Activated T-helper 1 cell treated with anti-CD3 and anti-CD28 coated beads, Interleukin-12 subunit alpha, Interleukin-12 subunit beta, Interleukin-2, Interleukin-4 antibody, amounts not matched to agents 30 ng/mL and 10 ng/mL and 1 ng/mL, durations not matched to agents 14 hours and 24 hours and 36 hours (primary cell): ENCODE measurements at places on chromosomes 7 and 10. TPM values are rescaled to one million over a fixed set of nuclear protein-coding genes. Genes with fewer than 3 reads are reported as not detected.

DNA sequence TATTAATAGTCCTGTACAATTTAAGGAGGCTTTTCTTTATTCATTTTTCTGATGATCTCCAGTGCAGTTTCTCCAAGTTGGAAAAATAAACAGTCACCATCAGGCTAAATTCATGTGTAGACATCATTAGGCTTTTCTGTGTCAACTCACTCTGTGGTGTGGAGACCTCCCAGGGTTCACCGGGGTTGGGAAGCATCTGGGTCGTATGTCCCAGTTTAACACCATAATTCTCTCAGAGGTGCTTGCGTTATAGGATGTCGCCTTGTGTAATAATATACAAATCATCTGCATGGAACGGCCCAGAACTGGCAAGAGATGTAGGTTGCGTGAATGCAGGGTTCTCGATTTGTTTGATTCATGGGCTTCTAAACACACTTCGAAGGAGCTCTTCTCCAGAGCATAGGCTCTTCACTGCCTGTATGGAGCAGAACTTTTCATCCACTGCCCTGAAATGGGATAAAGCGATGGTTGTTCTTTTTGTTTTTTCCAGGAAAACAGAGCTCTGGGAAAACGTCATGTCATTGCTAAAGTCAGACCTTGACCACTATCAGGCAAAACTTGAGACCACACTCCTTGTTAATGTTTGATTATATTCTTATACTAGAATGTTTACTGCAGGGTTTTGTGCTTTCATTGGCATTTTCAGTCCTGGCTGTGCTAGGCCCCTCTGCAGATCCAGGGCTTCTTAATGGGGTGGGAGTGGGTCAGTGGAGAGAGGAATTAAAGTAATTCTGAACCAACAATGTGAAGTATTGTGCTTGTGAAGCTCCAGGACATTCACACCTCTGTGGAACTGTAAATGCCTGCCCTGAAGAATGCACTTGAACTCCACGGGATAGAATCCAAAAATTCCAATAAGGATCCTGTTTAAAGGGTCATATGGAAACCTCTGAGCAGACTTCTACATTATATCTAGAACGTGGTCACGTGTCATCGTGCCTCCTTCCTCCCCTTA, 172.8 kb downstream of the TRIL start:
- DNase-seq: no peak

DNA sequence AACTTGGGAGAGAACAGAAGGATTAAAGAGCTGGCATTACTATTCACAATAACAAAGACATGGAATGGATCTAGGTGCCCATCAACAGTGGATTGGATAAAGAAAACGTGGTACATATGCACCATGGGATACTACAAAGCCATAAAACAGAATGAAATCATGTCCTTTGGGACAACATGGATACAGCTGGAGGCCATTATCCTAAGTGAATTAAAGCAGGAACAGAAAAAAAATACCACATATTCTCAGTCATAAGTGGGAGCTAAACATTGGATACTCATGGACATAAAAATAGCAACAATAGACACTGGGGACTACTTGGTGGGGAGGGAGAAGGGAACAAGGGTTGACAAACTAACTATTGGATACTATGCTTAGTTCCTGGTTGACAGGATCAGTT, 133.2 kb upstream of the ITGB1 start:
- DNase-seq: no peak

- no peak for DNase-seq
Measured at GRCh38 chr10:15163253-15163828, 5.2 kb downstream of the NMT2 start.

DNA sequence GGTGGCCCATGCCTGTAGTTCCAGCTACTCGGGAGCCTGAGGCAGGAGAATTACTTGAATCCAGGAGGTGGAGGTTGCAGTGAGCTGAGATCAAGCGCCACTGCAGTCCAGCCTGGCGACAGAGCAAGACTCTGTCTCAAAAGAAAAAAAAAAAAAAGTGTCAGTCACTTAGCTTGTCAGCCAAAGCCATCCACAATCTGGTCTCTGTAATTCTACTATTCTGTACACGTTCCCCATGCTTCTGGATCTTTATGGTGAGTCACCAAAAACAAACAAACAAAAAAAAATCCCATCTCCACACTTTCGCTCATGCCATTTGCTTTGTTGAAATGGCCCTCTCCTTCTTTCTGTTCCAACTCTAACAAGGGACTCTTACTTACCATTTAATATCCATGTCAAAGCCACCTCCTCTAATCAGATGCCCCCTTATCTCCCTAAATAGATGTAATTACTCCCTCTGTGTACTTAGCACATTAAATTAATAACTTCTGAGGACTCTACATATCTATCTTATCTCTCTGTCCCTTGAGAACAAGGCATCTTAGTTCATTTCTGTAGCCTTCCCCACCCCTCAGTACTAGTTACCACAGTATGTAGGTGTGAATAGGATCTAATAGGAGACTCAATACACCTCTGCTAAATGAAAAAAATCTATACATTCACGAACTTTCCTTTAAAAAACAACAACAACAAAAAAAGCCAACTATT, 128.4 kb downstream of the ELMO1 start:
- no peak for DNase-seq

DNA sequence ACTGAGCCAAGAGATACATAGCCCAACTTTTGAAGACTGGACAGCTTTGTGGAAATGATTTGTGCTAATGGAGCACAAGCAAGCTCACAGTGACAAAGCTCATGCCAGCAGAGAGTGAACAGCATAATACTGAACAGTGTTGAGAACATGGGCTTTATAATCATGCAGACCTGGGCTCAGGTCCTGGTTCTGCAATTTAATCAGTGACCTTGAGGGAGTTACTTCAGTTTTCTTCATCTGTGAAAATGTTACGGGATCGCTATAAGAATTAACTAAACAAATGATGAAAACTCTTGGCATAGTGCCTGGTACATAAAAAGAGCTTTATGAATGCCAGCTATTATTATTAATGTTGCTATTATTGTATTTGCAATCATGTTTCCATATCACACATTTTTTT, 690.5 kb upstream of the LRRN3 start:
- DNase-seq: no peak

- DNase-seq: no peak
Measured at GRCh38 chr7:47739301-47739875, 157.5 kb upstream of the TNS3 start.

DNA sequence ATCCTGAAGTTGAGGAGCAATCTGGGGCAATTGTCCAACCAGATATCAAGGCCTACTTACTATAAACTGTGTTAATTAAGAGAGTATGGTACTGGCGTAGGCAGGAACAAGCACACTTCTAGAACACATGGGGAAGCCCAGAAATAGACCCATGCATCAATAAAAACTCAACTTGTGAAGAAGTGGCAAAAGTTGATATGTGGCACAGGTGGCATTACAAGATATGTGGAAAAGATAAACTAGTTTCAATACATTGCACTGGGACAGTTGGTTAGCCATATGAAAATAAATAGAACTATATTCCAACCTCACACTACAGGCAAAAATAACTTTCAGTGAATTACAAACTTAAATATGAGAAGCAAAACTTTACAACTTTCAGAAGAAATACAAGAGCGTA, 828.7 kb upstream of the LRRN3 start:
- no peak for DNase-seq

DNA sequence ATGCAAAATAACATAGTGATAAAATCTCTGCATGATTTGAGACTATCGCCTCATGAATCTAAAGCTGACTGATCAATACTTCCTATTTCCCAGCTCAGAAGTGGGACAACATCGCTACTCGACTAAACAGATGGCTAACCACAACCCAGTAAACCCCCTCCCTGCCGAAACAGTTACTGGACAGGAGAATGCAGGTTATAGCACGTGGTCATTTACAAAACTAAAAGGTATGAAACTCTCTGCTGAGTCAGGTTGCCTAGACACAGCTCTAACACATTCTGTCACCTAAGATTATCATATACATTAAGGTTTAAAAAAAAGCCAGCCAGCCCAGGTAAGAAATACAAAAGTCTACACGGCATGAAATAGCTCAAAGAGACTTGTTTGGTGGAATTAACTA, 64.0 kb downstream of the CTBP2 start:
- no peak for DNase-seq

DNA sequence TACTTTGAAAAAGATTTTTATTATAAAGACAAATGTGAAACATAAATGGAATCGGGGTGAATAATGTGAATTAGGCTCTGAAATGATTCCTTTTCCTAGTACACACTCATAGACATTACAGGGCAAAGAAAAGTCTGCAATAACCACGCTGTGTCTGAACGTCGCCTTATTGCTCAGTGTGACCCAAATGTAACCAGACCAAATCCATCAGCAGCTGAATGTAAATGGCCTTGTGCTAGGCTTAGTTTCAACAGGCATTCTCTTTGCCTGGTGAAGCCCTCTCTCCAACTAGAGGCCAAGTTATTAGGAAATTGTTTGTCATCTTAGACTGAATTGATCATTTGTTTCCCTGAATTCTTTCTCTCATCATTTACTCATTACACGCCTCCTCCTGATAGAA, 225.5 kb downstream of the CHCHD3 start:
- DNase-seq: no peak

GRCh38 chr10:21496343-21497176, 28.9 kb downstream of the SKIDA1 start:
- DNase-seq: no peak

- DNase-seq: no peak
Measured at GRCh38 chr10:109960682-109961081, 37.4 kb upstream of the XPNPEP1 start.

DNA sequence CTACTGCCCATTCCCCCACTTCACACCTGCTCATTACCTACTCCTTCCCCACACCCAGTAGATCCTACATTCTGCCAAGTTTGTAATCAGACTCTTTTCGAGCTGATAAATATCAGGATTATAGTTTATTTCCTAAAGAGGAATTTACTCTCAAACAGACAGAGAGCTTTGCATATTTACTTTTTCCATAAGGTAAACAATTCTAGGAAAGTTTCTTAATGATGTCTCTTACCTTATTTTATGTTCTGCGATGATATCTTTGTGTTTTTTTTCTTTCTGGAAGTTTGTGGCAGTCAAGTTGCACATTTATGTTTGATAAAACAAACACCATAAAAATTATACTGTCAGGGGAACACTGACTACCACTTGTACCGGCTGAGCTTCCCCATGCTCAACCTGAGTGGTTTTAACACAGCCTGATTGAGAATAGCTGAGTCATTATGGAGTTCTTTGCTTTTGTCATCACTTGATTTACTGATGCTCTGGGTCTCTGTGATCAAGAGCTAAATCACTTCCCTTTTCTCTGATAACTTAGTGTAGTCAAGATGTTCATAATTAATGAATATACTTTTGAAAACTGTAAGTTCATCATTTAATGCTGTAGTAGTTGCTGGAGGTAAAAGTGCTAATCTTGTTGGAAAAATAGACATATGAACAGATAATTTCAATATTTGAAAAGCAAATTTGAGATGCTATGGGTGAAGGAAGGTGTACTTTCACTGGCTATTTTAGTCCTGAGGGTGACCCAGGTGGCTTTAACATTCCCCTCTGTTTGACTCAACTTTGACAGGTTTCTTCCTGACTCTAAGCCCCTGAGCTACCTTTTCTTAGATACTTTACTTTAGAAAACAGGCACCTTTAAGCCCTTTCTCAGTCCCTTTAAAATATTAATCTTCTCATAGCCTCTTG, 1034.5 kb upstream of the LRRTM3 start:
- no peak for DNase-seq

GRCh38 chr7:70855373-70855772, 276.6 kb upstream of the GALNT17 start:
- DNase-seq: no peak

DNA sequence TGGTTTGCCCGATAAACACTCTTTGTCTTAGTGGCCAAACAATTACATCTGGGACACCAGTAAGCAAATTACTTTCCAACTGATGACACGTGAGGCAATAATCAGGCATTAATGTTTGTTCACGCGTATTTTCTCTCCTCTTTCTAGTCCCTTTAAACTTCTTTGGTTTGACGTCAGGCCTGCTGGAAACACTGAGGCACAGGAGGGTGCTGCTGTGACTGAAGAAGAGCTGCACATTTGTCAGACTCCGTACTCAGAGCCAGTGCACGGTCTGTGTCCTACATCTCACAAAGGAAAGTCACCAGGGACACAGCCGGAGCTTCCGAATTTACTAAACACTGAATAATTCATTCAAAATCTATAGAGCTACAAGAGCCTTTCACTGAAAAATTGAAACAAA, 57.6 kb upstream of the ANAPC16 start:
- no peak for DNase-seq

DNA sequence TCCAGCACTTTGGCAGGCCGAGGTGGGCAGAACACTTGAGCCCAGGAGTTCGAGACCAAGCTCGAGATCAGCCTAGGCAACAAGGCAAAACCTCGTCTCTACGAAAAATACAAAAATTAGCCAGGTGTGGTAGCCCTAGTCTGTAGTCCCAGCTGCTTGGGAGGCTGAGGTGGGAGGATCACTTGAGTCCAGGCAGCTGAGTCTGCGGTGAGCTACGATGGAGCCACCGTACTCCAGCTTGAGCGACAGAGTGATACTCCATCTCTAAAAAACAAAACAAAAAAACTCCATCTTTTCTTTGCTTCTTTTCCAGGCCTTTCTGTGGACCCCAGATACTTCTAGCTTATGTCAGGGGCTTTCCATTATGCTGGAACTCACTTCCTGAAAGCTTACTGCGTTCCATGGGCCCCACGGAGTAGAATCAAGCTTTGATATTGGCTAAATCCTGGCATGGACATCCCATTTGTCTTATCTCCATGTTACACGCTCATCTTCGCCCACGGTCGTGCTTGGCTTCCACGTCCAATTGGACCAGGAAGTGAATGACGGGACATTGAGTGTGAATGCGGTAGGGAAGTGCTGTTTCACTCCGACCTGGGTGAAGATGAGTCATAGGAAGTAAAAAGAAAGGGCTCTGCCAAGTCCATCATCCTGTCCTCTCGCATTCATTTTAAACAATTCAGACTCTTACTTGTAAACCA, 45.7 kb downstream of the FAM171A1 start:
- no peak for DNase-seq

DNA sequence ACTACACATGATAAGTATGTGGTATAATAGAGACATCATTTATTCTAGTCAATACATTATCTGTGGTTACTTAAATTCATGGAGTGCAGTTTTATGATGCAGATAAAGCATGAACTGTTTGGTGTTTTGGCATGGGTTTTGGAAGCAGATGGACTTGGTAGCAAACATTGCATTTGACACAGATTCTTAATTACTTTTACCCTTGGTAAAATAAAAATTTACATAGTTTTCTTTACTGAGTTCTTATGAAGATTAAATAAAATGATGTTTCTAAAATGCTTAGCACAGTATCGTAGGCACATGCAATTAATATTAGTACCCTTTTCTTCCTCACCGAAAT, 92.0 kb downstream of the ABCA13 start:
- DNase-seq: no peak

- no peak for DNase-seq
Measured at GRCh38 chr7:35258125-35258867, 4.4 kb upstream of the TBX20 start.

GDF10 gene
- 0.27 and 0.34 TPM in 2 replicates for total RNA-seq

LDB3 gene
- 0.10 TPM in 1 of 2 replicates, not detected in the other for total RNA-seq

DGKI gene
- 27.3 and 30.2 TPM in 2 replicates for total RNA-seq

PDE6C gene
- not detected in 2 replicates for total RNA-seq

MYOF gene
- 13.4 and 13.7 TPM in 2 replicates for total RNA-seq

RPEL1 gene
- total RNA-seq: not detected in 2 replicates

HYAL4 gene
- total RNA-seq: not detected in 2 replicates

MCM7 gene
- 447 and 452 TPM in 2 replicates for total RNA-seq

PPP1R3C gene
- not detected in 2 replicates for total RNA-seq

WDFY4 gene
- 0.08 TPM in 1 of 2 replicates, not detected in the other for total RNA-seq

PRKAR2B gene
- 0.42 and 1.0 TPM in 2 replicates for total RNA-seq
